ENCODE measurements at places on chromosomes 5 and 9.
A peak's percentile ranks its signal among the peaks of the same experiment; 100 is the strongest.

DNA sequence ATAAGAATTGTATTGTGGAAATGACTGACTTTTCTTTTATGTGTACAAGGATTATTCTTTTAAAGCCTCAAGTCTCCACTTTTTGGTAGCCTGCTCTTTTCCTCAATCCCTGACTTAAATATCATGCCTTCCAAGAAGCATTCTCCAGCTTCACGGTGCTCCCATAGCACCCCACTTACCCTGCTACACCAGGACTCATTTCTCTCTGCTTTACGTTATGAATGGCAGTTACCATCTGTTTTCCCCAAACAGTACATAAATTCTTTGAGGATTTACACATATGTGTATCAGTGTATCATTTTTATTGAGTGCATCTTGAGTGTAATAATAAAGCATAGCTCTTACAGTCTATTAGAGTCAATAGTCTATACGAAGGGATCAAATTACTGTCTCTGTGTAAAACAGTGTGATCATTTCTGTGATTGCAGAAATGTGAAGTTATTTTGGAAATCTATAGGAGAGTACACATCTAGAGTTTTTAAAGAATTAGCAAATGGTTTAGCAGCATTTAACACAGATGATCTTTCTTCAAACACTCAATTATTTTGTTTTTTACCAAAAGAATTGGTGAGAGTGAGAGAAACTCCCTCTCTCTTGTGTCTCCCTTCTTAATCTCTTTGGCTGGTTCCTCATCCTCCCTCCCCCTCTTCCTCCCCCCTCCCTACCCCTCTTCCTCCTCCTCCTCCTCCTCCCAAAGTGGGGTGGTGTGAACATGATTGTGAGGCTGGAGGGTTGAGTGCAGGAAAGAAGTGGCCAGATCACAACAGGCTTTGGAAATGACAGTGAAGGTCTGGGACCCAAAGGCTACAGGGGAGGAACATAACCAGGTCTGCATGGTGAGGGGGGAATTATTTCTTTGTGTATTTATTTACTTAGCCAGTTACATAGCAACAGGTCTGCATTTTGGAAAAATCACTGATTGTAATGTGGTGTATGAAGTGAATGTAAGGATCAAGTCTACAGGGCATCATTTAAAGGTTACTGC lies 27.6 kb upstream of the ECM2 start:
- no peak for DNase-seq

GRCh38 chr5:54844905-54845566 lies 140.4 kb downstream of the ESM1 start:
- peak; percentile 71 for DNase-seq

DNA sequence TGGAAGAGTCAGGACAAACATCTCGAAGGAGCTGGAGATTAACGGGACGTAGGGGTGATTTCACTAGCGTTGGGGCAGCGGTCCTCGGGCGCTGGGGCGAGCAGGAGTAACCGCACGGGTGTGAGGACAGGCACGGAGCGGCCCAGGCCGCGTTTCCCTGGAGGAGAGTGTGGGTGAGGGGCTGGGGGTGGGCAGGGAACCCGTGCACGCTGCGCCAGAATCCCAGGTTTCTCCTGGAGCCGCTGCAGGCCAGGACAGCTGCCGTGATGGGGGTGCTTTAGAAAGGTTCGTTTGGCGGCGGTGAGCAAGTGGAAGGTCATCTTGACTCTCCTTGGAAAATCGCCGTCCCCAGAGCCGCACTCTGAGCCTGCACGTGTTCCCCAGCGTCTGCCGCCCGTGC lies 290.2 kb upstream of the IRX1 start:
- DNase-seq = no peak

DNA sequence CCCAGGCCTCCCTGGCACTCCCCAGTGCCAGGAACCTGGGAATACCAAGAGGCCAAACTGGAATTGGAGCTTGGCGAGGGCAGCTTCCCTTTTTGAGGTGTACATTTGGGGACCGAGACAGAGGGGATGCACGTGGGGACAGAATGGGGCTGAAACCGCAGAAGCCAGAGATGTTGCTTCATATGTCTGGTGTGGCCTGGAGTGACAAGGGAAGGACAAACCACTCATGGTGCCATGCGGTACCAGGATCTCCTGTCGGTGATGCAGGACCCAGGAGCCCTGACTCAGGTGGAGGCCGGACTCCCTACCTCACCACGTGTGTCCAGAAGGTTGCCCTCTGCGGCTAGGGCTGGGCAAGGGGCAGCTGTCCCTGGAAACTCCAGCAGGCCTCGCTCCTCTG lies 4.0 kb upstream of the CSF2 start:
- no peak for DNase-seq

- peak; percentile 57 for DNase-seq
These were observed 18.1 kb upstream of the RGMB start for GRCh38 chr5:98755406-98755805.

DNA sequence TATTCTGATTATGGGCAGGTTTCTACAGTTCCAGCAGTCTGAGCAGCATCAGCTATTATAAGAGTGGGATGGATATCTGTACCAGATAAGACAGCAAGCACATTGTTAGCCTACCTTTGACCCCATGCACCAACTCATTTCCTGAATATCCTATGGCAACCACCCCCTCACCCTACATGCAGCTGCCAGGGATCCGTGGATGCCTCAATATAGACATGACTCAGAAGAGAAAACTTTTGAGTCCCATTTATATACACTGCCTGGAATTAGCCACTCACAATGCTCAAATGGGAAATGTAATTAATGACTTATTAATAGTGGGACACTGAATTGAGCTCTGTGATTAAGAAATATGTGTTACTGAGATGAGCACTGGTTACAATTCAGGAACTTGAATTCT lies 124.4 kb downstream of the SSBP2 start:
- DNase-seq = peak; percentile 89

DNA sequence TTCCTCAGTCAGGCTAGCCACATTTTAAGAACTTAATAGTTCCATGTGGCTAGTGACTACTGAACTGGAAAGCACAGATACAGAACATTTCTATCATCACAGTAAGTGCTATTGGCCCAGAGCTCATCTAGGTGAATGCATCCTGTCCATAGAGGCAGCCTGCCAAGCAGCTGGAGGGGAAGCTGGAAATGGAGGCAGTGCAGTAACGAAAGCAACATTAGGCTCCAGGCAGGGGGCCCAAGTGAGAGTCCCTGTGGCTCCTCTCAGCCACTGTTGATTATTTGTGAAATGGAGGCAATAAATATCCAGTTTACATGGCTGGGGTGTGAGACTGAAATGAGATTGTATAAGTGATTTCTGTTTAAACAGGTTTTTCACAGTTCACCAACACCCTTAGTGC lies 227.2 kb upstream of the KLF9 start:
- no peak for DNase-seq

GRCh38 chr5:176629853-176630680 lies at the start of the genes EIF4E1B and SNCB:
Gene EIF4E1B (plus strand): TSS chr5:176630675. CDS start chr5:176642788, 12,113 bp downstream.
Gene SNCB (minus strand): TSS chr5:176630534. CDS start chr5:176629654, 880 bp downstream.
- DNase-seq = peak; percentile 46

- no peak for DNase-seq
These were observed 18.3 kb upstream of the KCNIP1 start for GRCh38 chr5:170485616-170485911.
